ENCODE measurements at places on chromosomes 5 and 9.

DNA sequence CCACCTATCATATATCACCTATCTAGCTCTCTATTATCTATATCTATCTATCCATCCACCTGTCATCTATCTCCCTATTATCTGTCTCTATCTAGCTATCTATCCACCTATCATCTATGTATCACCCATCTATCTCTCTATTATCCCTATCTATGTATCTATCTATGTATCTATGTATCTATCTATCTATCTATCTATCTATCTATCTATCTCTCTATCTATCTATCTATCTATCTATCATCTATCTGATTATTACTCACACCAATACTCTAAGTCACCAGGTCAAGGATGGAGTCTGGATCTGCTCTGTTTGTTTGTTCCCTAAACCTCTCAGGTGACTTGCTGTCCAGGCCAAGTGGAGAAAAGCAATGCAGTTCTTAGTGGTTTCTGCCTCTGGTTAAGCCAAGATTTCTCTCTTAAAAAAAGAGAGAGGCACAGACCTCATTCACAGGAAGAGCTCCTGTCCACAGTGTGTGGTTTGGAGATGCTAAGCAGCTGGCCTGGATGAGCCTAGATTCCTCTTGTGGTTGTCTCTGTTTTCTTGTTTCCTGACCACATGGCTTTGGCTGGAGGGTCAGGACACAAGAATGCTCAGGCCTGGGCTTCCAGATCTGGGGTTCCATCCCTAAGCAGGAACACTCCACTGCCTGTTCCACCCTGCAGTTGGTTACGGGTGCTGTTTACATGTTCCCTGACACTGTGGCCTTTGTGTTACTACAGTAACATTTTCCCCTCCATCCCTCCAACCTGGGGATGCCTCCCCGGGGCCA, 133.4 kb downstream of the PHF2 start:
- no peak for DNase-seq

DNA sequence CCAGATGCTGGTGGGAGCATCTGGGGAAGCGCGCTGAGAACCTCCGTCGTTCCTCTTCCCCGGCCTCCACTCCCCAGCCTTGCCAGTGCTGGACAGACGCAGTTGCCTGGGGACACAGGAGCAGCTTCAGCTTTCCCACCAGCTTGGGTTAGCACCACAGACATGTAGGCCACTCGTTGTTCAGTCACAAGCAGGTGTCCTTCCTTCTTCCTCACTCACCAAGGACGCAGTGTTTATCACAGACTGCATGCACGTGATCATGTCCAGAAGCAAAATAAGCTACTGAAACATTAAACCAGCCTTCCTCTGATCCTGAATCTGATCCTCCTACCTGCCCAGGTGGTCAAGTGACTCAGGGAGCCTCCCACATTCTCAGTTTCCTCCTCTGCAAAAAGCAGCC, 232.9 kb downstream of the SYK start:
- DNase-seq, result no peak

- peak; percentile 87 for DNase-seq
Observed at GRCh38 chr9:100714372-100715099, 136.7 kb downstream of the CAVIN4 start.

GRCh38 chr9:120905315-120906164, 21.1 kb downstream of the TRAF1 start:
- no peak for DNase-seq

- no peak for DNase-seq
Observed at GRCh38 chr5:149493316-149493715, 57.9 kb downstream of the CSNK1A1 start.

GRCh38 chr9:112747094-112747493, 3.5 kb upstream of the SNX30 start:
- DNase-seq, result no peak

- no peak for DNase-seq
Observed at GRCh38 chr9:123927625-123928532, 2.0 kb downstream of the DENND1A start.

DNA sequence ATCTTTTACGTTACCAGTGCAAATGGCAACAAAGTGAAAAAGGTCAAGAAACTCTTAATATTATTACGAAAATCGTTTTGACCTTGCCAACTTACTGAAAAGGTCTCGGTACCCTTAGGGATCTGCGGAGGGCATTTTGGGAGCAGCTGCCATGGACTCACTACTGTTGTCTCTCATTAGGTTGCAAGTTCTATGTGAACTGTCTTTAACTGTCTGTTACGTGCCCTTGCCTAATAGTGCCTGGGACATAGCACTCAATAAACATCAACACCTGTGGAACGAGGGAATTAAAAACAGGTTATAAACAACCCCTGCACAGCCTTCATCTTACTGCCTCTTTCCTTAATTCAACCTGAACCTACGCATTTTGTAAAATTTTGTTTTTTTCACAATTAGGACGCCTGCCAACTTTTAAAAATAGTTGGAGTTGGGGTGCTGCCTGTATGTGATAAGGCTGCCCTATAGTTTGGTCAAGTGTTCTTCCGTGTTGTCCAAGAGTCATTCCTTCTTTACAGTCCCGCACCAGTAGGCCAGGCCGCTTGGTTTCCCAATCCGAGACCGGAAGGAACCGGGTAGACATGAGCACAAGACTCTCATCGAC, 527 bp upstream of the SREK1 start:
- no peak for DNase-seq

GRCh38 chr9:96619491-96620180, at the start of gene CDC14B:
Gene CDC14B, minus strand, starts transcription at chr9:96619843. Its CDS starts 465 bp downstream, at chr9:96619378.
- peak; percentile 97 for DNase-seq

DNA sequence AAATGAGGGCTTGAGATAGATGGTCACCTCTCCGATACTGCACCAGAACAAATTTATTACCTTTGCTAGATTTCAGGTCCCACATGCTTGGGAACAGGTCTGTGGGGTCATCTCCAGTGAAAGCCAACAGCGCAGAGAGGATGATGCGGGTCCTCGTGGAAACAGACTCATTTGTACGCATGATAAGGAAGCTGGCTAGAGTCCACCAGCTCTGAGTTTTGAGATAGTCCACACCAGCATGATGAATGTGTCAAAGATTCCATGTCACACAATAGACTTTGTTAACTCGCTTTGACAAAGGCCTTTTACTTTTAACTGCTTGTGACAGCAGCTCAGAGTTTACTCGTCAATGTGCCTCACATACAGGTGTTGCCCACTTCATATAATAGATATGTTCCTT, 105.4 kb upstream of the TBCA start:
- no peak for DNase-seq

- DNase-seq, result peak; percentile 7
Observed at GRCh38 chr9:136622538-136622948, 40.2 kb upstream of the EGFL7 start.

DNA sequence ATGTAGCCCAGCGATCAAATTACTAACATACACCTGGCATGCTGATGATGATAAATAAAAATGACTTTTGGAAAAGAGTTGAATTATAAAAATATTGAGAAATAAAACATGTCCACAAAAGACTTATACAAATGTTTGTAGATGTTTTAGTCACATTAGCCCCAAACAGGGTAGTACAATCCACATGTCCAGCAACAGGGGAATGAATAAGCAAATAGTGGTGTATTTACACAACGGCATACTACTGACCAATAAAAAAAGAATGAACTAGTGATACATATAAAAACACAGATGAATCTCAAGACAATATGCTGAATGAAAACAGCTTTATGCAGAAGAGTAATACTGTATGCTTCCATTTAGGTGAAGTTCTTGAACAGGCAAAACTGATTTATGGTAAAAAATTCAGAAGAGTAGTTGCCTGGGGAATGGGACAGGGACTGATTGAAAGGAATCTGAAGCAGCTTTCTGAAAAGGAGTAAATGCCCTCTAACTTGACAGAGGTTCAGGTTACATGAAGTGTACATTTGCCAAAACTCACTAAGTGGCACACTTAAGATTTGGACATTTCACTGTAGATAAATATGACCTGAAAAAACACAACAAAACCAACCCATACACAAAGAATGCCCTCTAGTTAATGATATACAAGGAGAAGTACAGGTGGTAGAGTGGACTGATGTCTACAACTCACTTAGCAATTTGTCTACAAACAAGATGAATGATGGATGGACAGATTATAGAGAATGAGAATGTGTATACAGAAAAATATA, 35.4 kb downstream of the ACTL7A start:
- DNase-seq, result no peak

- DNase-seq, result peak; percentile 93
Observed at GRCh38 chr9:134641173-134641989, at the start of gene COL5A1. Gene COL5A1, plus strand, starts transcription at chr9:134641803. Its CDS starts 385 bp downstream, at chr9:134642188.

GRCh38 chr5:107157809-107158208, 512.9 kb downstream of the EFNA5 start:
- DNase-seq, result peak; percentile 96

- no peak for DNase-seq
Observed at GRCh38 chr9:121601194-121601593, 50.2 kb upstream of the DAB2IP start.

GRCh38 chr5:55226934-55227663, at the start of gene MCIDAS:
Gene MCIDAS, minus strand, starts transcription at chr5:55227315. Its CDS starts 177 bp downstream, at chr5:55227138.
- peak; percentile 80 for DNase-seq

Measured in WERI-Rb-1 (cell line).